ENCODE measurements at places on chromosomes 5 and 9.
A peak's percentile ranks its signal among the peaks of the same experiment; 100 is the strongest.

DNA sequence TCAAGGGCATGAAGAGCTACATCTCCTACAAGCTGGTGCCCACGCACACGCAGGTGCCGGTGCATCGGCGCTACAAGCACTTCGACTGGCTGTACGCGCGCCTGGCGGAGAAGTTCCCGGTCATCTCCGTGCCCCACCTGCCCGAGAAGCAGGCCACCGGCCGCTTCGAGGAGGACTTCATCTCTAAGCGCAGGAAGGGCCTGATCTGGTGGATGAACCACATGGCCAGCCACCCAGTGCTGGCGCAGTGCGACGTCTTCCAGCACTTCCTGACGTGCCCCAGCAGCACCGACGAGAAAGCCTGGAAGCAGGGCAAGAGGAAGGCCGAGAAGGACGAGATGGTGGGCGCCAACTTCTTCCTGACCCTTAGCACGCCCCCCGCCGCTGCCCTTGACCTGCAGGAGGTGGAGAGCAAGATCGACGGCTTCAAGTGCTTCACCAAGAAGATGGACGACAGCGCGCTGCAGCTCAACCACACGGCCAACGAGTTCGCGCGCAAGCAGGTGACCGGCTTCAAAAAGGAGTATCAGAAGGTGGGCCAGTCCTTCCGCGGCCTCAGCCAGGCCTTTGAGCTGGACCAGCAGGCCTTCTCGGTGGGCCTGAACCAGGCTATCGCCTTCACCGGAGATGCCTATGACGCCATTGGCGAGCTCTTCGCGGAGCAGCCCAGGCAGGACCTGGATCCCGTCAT lies 1.4 kb downstream of the SNX18 start:
- no peak for DNase-seq

GRCh38 chr5:79704553-79704952 lies 14.9 kb downstream of the CMYA5 start:
- DNase-seq, result no peak

DNA sequence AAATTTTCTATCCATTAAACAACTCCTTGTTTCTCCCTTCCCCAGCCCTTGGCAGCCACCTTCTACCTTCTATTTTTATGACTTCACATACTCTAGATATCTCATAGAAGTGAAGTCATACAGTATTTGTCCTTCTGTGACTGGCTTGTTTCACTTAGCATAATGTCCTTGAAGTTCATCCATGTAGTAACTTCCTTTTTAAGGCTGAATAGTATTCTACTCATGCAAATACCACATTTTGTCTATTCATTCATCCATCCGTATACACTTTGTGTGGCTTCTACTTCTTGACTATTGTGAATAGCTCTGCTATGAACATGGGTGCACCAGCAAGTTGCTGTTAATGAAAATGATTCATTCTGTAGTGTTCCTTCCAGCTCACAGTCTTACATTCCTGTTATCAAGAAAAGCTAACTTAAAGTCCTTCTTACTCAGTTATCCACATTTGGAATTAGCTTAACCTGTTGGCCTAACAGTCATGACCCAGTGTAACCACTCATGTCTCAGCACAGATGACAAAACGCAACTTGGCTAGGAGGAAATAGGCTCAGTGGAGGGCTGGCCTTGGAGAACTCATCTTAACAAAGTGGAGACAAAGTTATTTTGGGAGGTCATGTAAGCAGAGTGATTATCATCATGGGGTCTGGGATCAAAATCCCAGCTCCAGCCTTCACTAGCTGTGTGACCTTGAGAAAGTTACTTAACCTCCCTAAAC lies 129.7 kb upstream of the MAP3K1 start:
- no peak for DNase-seq

- no peak for DNase-seq
Observed at GRCh38 chr9:109602987-109603386, 104.9 kb upstream of the PTPN3 start.

DNA sequence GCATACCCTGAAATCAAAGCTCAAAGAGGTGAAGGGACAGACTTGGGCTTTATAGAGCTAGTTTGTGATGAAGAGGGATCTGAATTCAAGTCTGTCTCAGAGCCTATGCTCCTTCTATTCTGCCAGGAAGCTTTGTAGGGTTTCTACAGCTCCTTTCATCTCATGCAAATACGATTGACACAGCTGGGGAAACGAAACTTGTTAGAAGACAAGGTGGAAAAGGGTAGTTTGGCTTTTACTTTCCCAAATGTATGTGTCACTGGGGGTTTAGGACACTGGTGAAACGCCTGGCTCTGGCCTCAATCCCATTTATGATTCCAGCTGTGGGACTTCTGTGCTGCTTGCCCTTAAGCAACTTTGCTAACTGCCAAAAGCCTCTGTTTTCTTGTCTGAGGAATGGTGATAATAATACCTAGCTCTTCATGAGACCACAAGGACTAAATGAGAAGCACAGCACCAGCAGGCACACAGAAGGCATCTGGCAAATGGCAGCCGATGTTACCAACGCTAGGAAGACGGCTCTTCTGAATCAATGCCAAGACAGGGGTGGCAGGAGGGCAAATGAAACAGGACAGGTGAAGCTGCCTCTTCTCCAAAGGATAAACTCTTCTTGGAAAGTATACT lies 70.3 kb upstream of the EQTN start:
- DNase-seq, result no peak

- no peak for DNase-seq
Observed at GRCh38 chr9:114459464-114459863, 45.8 kb downstream of the WHRN start.

DNA sequence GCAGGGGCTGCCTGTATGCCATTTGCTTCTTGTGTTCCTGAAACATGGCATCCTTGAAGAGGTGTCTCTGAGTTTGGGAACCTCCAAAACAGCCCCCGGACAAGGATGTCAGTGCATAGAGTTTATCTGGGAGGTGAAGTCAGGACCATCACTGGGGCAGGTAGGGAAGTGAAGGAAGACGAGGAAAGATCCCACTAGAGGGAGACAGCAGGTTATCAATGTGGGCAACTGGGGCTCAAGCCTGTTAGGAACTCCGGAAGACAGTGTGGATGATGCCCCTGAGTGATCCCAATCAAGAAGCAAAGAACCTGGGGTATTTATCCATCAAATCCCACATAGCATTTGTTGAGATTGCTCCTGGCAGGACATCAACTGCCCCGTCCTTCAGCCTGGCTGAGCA lies 233.1 kb downstream of the AGTPBP1 start:
- no peak for DNase-seq

- peak; percentile 84 for DNase-seq
Observed at GRCh38 chr9:12813960-12814876, 39.4 kb downstream of the LURAP1L start.

DNA sequence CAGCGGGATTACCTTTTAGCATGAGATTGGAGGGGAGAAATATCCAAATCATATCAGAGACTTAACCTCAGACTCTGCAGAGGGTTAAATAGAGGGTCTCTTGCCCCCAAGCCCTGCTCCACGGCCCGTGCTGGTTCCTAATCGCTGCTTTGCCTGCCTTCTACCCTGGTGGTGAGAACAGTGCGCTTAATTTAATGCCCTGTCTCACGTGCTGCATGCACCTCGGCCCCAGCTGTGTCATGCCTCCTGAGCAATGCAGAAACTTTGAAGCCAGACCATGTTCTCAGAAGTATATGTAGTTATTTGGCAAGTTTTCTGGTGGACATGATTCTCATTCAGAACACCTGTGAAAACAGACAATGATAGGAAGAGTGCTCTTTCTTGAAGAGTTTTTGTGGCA lies 1.4 kb downstream of the OTULIN start:
- DNase-seq, result peak; percentile 26

GRCh38 chr5:71767661-71768060 lies 48.6 kb downstream of the CARTPT start:
- DNase-seq, result no peak

DNA sequence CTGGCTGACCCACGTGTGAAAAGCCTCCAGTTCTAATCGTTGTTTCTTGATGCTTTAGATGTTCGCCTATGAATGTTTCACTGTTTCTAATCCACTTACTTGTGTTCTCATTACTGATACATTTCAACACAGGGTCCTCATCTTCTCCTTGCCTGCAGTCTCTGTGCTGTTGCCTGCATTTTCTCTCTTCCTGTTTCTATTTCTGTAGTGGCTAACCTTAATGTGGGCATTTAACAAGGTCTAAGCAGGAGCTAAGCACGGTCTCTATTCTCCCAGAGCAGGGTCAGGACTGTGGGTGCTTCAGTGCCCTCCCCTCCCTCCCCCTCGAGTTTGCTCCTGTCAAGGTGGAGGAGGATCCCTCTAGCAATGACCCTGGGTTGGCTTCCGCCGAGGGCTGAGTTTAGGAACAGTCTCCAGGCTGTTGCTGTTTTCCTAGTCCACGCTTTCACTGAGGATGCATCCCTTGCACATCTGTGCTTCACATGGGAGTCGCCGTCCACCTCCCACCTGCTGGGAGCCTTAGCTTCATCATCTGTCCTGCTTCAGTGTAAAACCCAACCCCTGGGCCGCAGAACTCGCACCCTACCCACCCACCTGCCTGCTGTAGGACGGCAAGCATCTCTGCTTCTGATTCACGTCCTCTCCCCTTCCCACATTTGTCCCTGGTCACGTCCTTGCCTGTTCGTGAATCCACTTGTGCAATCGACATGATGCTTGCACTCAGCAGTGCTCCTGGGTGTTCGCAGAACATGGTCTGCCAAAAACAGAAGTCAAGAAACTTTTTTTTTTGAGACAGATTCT lies 2.4 kb upstream of the EXOC3 start:
- DNase-seq, result no peak

DNA sequence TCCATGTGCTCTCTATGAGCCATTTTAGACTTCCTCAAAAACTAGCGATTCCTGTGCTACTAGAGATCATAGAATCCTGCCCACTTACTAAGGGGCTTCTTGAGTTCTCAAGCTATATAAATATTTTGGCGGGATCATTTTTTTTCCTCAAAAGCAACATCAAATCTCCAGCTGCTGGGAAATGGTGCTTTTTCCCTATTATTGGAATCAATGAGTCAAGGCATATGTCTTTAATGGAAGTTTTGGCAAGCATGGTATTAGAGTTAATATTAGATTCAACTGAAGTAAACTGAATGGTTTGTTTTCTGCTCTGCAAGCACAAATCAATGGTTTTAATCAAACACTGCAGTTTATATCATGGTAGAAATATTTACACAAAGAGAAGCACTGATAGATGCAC lies 369.9 kb upstream of the PTGER4 start:
- DNase-seq, result no peak

DNA sequence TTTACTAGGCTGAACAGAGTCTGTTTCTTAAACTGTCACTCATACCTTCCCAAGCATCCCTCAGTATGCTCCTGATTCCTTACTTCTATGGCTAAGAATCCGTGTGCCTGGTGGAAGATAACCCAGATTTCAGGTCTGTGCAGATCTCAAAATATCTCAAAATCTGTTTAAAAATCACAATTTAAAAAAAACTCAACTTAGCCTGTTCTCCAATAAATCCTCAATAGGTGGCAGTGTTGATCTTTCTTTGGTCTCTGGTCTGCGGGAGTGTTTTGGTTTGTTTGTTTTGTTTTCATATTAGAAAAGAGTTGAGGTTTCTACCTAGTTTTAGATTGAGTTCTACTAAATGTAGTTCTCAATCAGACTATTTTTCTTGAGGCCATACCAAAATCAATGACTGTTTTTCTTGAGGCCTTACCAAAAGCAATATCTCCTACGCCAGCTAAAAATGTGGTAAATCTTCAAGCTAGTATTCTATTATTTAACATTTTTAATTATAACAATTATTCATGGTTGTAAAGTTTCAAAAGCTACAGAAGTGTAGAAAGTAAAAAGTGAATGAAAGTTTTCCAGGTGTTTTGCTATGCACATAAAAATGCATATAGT lies 57.9 kb downstream of the TGFBR1 start:
- DNase-seq, result no peak

- no peak for DNase-seq
Observed at GRCh38 chr9:2621722-2622460, at the start of gene VLDLR. TSS of gene VLDLR (plus strand) at chr9:2621787. CDS start at chr9:2622190, 403 bp downstream.

GRCh38 chr5:10354048-10354872 lies 765 bp downstream of the MARCHF6 start:
- DNase-seq, result peak; percentile 58

DNA sequence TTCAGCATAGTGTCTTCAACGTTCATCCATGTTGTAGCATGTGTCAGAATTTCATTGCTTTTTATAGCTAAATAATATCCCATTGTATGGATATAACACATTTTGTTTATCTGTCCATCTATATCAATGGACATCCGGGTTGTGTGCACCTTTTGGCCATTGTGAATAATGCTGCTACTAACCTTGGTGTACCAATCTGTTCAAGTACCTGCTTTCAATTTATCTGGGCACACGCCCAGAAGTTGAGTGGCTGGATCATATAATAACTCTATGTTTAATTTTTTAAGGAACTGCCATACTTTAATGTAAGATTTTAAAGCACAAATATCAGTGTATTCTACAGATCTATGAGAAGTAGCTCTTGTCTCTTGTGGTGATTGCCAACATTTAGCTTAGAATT lies 43.5 kb downstream of the SCAI start:
- no peak for DNase-seq

DNA sequence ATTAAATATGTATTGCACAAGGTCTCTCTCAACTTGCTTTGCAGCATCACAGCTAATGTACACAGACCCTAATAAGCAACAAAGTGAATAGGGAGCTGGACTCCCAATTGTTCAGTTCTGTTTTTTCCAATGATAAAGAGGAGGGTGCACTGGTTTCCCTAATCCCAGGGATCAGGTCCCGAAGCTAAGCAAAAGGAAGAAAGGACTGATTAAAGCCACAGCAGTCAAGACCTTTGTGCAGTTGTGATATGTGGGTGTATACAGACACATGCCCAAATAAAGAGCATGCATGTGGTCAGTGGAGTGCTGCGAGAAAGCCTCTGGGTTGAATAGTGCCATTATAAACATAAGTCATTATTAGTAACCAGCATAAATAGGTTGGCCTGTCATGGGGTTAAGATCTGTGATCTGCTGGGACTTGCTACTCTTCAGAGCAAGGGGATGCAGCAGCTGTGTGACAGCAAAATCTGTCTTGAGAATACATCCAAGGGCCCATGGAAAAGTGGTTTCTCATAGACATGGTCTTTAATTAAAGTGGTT lies 1863.1 kb upstream of the WWC1 start:
- no peak for DNase-seq

DNA sequence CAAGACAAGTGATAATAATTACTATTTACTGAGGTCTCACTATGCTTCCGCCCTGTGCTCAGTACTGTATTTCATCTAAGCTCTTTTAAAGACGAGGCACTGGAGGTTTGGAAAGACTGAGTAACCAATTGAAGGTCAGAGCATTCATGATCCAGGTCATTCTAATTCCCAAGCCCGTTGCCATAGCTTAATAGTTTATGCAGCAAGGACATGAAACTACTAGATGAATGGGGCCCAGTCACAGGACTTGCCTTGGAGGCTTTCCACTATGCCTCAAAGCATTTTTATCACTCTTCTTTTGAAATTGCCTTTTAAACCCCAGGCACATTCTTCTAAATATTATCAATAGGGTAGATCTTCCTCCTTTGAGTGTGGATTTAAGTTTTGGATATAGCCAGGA lies 17.2 kb upstream of the NFIB start:
- DNase-seq, result no peak

GRCh38 chr9:136050266-136050700 lies 44.8 kb downstream of the NACC2 start:
- DNase-seq, result no peak

All from SK-N-DZ (cell line).